ENCODE measurements at places on chromosomes 11 and 22.

DNA sequence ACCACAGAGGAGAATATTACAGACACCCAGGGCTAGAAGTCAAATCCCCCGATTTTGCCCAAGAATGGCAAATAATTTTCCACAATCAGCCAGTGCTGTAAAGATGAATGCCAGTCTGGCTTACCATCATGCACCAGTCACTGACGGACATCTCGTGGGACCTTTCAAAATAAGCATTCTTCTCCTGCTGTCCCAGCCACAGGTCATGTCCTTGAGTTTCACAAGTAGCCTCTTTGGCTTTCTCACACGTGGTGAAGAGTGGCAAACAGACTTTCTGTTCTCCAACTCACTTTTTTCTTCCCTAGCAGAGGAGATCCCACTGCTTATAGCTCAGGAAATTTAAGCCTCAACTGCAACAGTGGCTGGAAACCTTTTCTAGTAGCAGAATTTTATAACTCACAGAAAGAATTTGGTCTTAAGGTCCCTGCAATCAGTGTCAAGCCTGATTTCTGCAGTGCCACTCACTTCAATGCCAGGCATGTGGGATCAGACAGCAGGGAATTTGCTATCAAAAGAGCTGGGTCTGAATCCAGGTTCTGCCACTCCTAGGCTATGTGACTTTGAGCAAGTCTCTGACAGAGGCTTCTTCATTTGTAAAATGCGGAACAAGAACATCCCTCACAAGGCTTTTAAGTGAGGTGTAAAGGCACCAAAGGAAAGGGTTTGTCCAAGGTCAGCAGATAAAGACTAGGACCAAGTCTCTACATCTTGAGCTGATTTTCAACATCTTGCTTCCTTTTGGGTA lies 3.6 kb downstream of the PIK3IP1 start:
- DNase-seq: no peak

- DNase-seq: no peak
Measured at GRCh38 chr11:8230178-8230859, 33.4 kb downstream of the LMO1 start.

DNA sequence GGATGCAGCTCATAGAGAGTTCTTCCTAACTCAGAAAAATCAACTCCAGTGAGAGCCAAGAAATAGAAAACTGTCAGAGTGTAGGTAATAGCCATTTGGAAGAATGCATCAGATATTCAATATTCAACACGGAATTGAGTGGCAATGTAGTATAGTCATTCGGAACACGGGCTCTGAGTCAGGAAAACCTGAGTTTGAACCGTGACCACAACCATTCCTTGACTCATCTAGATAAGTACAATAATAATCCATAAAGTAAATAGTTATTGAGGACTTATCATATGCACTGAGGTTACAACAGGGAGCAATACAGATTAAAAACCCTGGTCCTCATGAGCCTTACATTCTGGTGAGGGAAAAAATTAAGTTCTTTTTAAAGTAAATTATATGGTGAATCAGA lies 62.6 kb upstream of the PHF21A start:
- no peak for DNase-seq

DNA sequence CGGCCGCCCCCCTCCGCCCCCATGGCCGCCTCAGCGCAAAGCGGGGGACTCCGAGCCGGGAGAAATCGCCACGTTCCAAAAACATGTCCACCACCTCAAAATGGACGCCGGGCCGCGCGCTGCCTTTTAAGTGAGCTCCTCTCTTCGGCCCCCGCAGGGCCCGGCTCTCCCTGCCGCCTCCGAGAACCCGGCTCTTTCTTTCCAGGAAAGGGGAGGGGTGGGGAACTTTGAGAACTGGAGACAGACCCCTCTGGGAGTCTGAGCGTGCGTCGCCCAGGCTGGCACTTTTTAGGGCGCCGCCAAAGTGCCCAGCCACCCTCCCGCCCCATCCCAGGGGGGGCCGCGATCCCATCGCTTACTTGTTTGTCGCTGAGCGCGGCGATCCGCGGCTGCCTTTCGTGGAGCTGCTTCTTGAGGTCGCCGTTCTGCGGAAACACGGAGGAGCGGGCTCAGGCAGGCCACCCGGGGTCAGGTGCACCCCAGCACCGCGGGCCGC lies 1.6 kb downstream of the PHF21B start:
- DNase-seq: no peak

GRCh38 chr22:22997262-22997898 lies 72.9 kb upstream of the GNAZ start:
- DNase-seq: no peak

GRCh38 chr11:114277637-114278341 lies 18.4 kb upstream of the NNMT start:
- DNase-seq: no peak

DNA sequence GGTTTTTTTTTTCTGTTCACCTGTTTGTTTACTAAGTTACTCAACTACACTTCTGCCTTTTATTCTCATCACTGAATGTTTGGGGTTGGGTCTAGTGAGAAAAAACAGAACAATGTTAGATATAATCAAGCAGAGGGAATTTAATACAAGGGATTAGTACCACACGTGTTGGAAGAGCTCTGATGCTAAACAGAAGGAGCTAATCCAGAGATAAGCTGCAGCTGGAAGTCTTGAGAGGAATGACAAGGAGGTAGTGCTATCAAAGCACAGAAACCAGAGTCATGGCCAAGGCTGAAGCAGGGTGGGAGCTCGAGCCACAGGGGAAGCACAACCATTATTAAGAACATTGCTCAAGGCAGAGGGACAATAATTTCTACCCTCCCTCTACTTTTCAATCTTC lies 604.1 kb upstream of the ANO5 start:
- no peak for DNase-seq
